ENCODE measurements at places on chromosomes 2 and 18.
A peak's percentile ranks its signal among the peaks of the same experiment; 100 is the strongest.

- DNase-seq = no peak
Measured at GRCh38 chr2:207233731-207234130, 68.0 kb upstream of the KLF7 start.

DNA sequence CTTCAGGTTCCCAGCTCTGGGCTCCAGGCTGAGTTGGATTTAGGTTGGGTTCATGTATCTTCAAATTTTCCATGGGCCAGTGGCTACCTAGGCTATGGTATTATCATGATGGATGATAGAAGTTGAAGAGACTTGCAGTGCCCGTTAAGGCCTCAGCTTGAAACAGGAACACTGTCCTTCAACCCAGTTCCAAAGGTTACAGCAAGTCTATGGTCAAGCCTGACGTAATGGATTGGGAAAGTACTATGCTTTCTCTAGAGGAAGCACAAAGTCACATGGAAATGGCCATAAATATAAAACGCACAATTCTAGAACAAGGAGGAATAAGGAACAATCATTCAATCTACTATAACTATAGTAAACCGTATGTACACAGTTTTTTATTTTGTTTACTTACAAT lies 593.2 kb downstream of the ZEB2 start:
- no peak for DNase-seq

GRCh38 chr2:178238154-178238521 lies 43.8 kb downstream of the OSBPL6 start:
- no peak for DNase-seq

DNA sequence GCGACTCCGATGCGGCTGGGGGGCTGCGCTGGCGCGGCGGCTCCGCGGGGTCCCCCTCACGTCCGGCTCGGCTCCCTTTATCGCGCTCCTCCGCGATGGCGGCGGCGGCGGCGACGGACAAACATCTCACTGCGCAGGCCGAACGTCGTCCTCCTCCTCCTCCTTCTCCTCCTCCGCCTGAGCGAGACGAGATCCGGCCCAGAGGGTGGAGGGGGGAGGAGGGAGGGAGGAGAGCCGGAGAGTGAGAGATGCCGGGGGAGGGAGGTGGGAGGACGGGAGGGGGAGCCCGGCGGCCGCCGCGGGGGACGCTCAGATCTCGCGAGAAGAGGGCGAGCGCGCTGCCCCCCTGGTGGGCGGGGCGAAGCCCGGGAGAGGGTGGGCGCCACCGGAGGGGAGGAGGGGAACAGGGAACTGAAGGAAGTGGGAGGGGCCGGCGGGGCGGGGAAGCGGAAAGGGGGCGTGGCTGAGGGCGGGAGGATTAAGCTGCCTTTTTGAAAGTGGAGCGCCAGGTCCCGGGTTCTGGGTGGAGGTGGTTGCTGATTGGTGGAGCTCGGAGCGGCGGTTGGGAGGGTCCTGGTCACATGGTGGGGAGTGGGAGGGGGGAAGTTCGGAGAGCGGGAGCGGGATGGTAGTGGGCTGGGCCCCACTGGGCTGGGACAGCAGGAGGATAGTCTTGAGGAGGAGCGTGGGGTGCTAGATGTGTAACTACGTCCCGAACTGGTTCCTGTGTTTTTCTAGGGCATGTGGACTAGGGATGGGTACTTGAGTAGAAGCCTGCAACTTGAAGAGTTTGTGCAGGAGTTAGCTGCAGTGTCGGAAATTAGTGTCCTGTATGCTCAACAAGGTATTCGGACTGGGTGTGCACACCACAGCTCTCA lies at the start of gene CUL3:
CUL3 (minus strand) TSS at position 153 of the 878 bp plus-strand sequence. CDS start 354 bp downstream, outside the sequence.
- peak; percentile 99 for DNase-seq

DNA sequence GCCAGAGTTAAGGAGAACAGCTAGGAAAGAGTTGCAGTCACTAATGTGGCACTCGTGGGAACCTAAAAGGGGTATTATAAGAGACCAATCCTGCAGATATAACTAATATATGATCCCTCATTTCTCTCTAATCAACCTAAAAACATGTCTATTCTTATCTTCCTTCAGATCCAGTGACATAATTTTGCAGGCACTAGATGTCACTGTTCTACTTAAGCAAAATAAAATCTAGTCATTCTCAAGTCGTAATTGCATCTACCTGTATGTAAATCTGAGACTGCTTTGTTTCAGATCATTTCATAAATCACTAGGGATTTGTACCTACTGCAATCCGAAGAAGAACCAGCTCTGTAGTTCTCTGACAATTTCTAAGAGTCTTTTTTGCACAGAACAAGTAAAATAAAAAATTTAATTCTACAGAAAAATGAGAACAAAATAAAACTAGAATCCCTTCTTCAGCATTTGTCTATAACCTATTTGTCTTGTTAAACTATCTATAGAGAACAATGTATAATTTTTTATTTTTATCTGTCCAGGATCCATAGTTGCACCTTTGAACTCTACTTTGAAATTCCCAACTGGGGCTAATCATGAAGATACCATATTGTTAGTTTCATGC lies 56.5 kb upstream of the ERBB4 start:
- no peak for DNase-seq

DNA sequence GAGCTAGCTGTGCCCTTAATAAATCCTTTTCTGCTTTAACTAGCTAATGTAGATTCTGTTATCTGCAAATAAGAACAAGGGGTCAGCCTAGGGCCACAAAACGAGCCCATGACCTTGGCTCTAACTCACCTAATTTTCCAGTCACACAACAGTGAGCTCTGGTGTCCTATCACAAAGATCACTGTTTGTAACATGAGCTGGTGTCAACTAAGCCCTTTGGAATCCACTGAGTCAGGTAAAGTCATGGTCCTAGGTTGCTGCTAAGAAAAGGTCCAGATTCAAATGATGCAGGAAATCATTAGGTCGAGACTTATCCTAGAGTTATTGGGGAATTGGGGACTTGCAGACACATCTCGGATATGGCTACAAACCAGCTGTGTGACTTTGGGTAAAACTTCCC lies 49.9 kb downstream of the ST8SIA5 start:
- DNase-seq = no peak
